ENCODE measurements at places on chromosomes 2 and 18. TPM values are rescaled to one million over a fixed set of nuclear protein-coding genes. Genes with fewer than 3 reads are reported as not detected.
A peak's percentile ranks its signal among the peaks of the same experiment; 100 is the strongest.

DNA sequence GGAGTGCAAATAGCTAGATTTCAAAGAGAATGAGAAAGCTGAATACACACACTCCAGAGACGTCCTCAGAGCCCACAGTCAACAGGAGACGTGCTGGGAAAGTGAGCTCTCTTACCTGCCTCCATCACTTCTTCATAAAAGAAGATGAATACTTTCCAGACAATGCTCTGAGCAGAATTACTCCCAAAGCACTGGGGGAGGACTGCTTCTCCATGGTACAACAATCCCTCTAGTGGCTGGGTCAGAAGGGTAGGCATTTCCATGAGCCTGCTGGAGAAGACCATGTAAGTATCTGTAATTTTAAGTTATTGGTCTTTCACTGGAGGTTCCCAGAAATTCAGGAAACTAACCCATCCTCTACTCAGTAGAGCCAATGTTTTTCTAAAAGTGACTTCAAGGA, 190.3 kb downstream of the RBM43 start:
- no peak for ATAC-seq

The FSIP2 gene
- 0.30 TPM for total RNA-seq

DNA sequence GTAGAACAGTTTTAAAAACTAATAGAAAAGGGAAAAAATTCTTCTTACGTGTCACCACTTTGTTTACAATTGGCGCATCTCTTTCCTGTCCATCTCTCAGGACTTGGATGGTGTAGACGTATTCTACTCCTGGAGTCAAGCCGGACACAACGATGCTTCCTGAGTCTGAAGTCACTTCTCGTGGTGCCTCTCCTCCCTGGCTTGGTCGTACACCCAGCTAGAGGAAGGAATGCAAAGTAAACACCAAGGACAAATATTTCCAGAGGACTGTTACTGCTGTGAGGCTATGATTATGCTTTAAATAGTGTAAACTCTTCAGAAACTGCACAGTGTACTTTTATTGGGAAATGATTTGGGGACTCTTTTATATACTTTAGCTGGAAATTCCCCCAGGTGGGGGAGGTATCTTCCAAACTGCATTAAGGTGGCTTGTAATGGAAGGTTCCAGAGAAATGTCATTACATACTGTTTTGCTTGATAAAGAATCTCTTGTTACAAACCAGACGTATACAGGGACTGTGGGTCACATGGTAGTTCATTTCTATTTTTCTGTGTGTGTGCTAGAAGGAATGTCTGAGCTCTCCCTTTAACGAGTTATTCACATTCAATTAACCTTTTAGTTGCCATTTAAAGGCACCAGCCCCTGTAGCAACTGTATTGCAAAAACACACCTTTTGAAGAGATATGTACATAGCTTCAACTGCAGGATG, 38.1 kb downstream of the FN1 start:
- ATAC-seq: no peak

DNA sequence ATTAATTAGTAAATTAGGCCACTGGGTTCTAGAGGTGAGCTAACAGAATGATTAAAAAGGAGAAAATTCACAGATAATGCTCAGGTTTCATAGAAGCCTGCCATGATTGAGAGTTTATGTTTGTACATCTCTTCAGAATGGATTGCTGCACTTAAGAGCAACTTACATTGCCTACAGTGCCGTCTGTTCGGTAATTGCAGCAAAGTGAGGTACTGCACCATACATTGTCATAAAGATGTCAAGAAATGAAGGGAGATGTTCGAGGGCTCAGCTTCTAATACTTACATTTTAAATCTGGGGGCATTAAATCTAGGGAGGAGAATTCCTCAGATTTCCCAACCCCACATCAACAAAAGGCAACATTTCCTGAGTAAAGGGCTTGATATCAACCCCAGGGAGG, 976.2 kb upstream of the FANCL start:
- ATAC-seq: no peak

GRCh38 chr18:52426041-52426440, 86.0 kb downstream of the DCC start:
- ATAC-seq: no peak

DNA sequence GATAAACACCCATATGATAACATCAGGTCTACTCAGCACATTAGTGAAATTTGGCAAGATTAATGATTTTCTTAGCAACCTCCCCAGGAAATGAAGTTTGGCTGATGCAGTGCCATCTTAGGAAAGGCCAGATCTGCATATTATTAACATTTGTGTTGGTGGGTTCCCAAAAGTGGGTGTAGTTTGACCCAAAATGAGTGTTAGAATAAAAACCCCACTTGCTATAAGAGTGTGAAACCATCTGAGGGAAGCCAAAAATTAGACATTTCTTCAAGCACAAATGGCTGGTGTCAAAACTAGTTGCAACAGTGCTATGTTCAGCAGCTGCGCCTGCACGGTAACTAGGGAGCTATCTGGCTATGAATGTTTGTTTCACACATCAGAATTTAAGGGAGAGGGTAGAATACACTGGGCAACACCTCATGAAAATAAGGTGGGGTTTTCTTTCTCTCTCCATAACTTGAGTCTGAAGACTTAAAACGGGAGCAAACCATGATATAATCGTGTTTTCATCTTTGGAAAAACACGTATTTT, 15.9 kb upstream of the CSRNP3 start:
- no peak for ATAC-seq

The NLRC4 gene
- 0.13 TPM for total RNA-seq

DNA sequence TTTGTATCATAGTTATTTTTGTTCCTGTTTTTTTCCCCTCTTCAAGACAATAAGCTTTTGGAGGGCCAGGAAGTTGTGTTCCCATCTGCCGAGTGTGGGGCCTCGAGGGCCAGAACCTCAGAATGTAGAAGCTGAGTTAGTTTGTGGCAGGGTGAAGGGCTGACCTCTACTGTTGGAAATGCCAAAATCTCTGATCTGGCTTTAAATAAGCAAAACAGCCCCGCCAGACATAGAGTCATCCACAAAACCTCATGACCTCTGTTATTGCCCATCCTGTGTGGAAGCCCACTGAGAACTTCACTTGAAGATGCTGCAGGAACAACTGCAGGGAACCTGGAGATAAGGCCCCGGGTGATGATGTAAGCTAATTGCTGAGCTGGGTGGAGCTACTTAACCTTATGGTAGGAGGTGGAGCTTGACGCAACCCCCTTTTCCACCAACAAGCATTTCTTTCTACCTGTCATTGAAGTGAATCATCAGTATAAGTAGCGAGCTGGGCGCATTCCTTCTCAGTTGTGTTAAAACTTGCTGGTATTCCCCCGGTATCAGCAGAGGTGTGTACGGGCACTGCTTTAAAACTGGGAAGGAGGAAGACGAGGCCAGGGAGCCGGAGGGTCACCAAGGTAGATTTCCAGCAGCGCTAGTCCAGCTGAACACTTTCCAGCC, 177.2 kb downstream of the NEDD4L start:
- ATAC-seq: no peak

DNA sequence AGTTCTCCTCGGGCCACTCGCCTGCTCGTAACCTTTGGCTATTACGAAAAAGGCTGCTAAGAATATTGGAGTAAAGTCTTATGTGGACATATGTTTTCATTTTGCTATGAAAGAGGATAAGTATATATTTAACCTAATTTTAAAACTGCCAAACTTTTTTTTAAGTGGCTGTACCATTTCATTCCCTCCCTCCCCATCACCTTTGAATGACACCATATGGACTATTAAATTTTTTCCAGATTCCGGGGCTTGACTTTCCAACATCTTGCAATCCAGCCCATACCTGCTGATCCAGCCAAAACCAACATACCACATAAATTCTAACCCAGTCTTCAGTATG, 31.5 kb downstream of the REEP1 start:
- no peak for ATAC-seq

The DYTN gene
- total RNA-seq: not detected

- peak; percentile 58 for ATAC-seq
These were observed 38.6 kb downstream of the CYP1B1 start for GRCh38 chr2:38037325-38037724.

- ATAC-seq: no peak
These were observed 24.5 kb upstream of the MYO1B start for GRCh38 chr2:191220671-191221070.

The SLC11A1 gene
- 0.19 TPM for total RNA-seq

DNA sequence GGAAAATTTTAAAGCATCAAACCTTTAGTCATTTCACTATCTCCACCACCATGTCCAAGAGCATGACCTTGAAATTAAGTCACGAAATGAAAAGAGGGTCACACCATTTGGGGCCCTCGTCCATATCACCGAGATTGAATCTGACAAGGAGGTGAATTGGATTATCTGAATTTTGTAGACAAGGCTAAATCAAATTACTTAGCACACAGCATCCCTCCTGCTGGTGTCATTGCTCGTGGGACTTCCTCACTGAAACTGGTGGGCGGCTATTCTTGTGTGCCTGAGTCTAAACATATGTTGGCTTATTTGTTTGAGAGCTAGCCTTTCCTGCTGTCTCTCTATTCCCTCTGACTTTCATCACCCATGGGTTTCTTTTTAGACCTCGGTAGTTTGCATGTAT, 64.6 kb upstream of the CNGA3 start:
- ATAC-seq: no peak

- no peak for ATAC-seq
These were observed 100.2 kb downstream of the ANKRD44 start for GRCh38 chr2:197210430-197210829.

DNA sequence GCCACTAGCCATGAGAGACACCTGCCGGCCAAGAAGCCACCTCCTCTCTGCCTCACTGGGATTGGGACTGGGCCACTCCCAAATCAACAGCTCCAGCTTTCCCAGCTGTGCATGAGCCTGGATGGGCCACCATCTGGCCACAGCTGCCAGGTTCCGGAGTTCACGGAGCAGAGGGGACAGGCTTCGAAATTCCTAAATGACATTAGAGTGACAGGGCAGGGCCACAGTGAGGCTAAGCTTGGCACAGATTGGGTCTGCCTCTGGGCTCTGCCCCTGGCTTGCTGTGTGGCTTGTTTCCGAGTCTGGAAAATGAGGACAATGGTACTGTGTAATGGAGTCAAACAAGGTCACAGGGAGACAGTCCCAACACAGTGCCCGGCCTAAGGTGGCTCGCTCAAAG, 6.5 kb downstream of the DIPK1C start:
- no peak for ATAC-seq

GRCh38 chr2:69565431-69565839, 78.1 kb downstream of the AAK1 start:
- ATAC-seq: peak; percentile 78

DNA sequence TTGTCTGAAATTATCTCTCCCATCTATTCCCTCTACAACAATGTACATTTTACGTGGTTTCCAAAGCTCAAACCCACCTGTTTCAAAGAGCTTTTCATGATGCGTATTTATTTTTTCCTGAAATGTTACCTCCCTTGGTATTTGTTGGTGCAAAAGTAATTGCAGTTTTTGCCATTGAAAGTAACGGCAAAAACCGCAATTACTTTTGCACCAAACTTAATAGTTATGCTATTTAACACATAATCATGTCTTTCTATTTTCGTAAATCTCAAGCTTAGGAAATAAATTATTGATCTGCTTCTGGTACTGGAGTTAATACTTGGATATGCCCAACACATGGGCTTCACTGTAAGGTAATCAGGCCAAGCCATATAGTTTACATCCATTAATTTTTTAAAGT, 85.2 kb downstream of the SUCLG1 start:
- no peak for ATAC-seq

- no peak for ATAC-seq
These were observed 86.9 kb upstream of the SALL3 start for GRCh38 chr18:78892721-78893120.

GRCh38 chr2:201450954-201451291, 335 bp downstream of the TRAK2 start:
- ATAC-seq: no peak

The ZNF396 gene
- total RNA-seq: 0.37 TPM

The FAM237A gene
- not detected for total RNA-seq

DNA sequence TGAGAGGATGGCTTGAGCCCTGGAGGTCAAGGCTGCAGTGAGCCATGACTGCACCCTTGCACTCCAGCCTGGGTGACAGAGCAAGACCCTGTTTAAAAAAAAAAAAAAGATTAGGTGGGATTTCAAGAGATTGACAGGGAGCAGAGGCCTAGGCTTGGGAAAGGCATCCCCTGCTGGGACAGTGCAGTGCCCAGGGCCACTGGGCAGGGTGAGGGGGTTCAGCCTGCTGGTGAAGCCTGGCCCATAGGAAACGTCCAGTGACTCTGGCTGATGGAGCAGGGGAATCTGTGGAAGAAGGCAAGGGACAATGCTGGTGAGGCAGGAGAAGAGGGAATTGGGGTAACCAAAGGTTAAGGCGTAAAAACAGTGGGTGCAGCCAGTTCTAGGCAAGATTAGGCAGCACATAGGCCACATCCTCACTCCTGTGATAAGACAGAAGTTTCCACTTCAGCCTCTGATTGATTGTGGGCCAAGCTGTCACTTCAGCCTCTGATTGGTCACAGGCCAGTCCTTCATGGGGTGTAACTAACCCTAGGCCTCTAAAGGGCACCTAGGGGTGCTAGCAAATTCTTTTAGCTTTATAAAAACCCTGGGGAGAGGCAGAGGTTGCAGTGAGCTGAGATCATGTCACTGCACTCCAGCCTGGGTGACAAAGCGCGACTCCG, 128.6 kb downstream of the MSH2 start:
- ATAC-seq: no peak

DNA sequence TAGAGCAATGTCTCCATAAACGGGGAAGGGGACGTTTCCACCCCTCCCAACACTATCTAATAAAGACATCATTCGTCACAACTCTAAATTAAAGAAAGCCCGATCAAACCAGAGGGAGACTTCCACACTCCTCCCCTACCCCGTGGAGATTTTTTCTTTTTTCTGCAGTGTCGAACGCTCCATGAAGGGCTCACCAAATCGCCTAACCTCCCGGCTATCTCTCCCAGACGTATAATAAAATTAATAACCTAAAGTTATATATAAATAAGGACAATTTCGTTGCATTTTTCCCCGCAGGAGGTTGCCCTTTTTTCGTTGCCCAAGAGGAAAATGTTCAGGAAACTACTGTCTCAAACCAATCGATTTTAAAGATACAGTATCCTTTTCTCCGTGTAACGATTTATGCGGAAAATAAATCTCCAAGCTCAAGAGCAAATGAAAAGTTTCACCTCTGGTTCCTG, 2.4 kb downstream of the EVX2 start:
- ATAC-seq: no peak

DNA sequence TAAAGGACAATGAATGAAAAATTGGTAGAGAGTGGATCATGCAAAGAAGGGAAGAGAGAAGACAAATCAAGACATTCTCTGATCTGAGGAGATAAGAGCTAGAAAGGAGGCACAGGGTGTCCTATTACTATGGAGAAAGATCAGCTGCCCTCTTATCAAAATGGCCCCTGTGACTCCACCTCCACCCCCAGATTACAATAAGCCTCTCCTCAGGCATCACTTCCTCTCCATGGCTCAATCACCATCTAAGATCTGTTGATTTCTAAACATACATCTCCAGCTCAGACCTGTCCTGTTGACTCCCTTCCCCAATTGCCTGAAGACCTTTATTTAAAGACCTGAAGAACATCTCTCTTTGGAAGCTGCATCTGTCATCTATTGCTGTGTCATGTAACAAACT, 43.2 kb downstream of the SP100 start:
- no peak for ATAC-seq

The GTF3C2 gene
- total RNA-seq: 85.8 TPM

The LOXHD1 gene
- not detected for total RNA-seq

GRCh38 chr2:149885468-149885867, 297.9 kb upstream of the MMADHC start:
- ATAC-seq: no peak

- no peak for ATAC-seq
These were observed 78.1 kb upstream of the KIF5C start for GRCh38 chr2:148796735-148797512.
